ENCODE measurements at places on chromosomes 12 and 14.

- no peak for DNase-seq
Observed at GRCh38 chr12:107597695-107598410, 87.7 kb upstream of the PWP1 start.

DNA sequence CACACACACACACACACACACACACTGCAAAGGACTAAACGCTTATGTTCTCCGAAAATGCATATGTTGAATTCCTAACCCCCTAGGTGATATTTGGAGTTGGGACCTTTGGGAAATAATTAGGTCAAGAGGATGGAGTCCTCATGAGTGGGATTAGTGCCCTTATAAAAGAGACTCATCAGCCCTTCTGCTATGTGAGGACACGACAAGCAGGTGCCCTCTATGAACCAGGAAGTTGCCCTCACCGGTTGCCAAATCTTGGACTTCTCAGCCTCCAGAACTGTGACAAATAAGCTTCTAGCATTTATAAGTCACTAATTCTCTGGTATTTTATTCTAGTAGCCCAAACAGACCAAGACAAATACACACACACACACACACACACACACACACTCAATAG is 20.7 kb upstream of the TCP11L2 start:
- peak; percentile 11 for DNase-seq

- DNase-seq: no peak
Observed at GRCh38 chr12:24561882-24562770, 386.8 kb downstream of the BCAT1 start.

DNA sequence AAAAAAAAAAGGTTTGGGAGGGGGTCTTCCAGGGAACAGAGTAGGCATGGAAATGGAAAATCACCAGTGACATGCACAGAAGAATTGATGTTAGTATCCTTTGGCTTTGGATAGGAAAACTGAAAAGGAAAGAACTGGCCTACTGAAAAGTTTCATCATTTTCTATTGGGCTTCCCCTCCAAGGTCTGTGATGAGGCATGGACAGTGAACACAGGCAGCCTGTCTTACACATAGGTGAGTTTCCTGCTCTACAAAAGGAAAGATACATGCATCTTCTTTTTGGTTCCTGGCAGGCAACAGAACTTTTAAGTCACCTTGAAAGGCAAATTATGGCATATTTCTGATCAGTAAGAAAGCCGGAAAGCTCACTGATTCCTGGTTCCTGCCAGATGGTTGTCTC is 5.8 kb downstream of the BMAL2 start:
- no peak for DNase-seq

GRCh38 chr14:77318006-77318553 is 2.6 kb downstream of the POMT2 start:
- no peak for DNase-seq
